ENCODE measurements at places on chromosomes 1 and 21. TPM values are rescaled to one million over a fixed set of nuclear protein-coding genes. Genes with fewer than 3 reads are reported as not detected.

- no peak overlapping the region for H3K4me3 ChIP-seq
- H3K36me3 ChIP-seq = no peaks in the 10 kb centered on the region
- H3K27ac ChIP-seq = no peak overlapping the region
- H3K27me3 ChIP-seq = no peaks in the 10 kb centered on the region
- no peaks in the 10 kb centered on the region for H3K4me1 ChIP-seq
These were observed 21.6 kb upstream of the PCP4 start for GRCh38 chr21:39845571-39846130.

GRCh38 chr1:108785880-108786279 lies 39.4 kb downstream of the STXBP3 start:
- DNase-seq = no peak
- H3K27ac ChIP-seq = no peak overlapping the region
- H3K27me3 ChIP-seq = no peaks in the 10 kb centered on the region
- no peaks in the 10 kb centered on the region for H3K36me3 ChIP-seq

- no peaks in the 10 kb centered on the region for H3K27me3 ChIP-seq
- H3K36me3 ChIP-seq = no peaks in the 10 kb centered on the region
- H3K4me3 ChIP-seq = peak overlapping the region; percentile 75
- no peak for DNase-seq
- peak overlapping the region; percentile 88 for H3K27ac ChIP-seq
- H3K4me1 ChIP-seq = peaks cover 39% of the 10 kb centered on the region
These were observed 1.0 kb downstream of the C1orf198 start for GRCh38 chr1:230867101-230867902.

DNA sequence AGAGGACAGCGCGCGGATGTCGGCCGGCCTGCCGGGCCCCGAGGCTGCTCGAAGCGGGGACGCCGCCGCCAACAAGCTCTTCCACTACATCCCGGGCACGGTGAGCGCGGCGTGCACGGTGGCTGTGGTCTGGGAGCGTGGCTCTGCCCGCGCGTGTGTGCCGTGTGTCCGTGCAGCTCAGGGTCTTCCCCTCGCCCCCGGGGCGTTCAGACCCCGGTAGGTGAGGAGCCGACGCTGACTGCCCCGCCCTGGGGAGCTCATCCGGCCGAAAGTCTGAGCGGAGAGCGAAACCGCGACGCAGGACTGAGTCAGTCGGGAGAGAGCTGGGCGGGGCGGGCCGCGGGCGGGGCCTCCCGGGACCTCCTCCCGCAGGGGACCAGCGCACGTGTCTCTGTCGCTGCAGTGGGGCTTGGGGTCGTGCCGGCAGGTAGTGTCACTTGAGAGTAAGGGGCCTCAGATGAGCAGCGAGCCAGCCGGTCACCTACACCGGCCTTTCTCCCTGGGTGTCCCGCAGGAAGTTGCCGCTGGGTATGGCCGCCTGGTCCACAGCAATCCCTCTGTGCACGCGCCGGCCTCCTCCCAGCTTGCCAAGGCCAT lies 520 bp downstream of the PLEKHN1 start:
- H3K27ac ChIP-seq = peak overlapping the region; percentile 78
- peaks cover 35% of the 10 kb centered on the region for H3K27me3 ChIP-seq
- DNase-seq = peak; percentile 85
- peak overlapping the region; percentile 69 for H3K4me3 ChIP-seq
- no peaks in the 10 kb centered on the region for H3K36me3 ChIP-seq
- H3K4me1 ChIP-seq = peaks cover 12% of the 10 kb centered on the region

- no peak for DNase-seq
- no peaks in the 10 kb centered on the region for H3K36me3 ChIP-seq
- peaks cover 16% of the 10 kb centered on the region for H3K4me1 ChIP-seq
- H3K27ac ChIP-seq = peak overlapping the region; percentile 80
- H3K4me3 ChIP-seq = peak overlapping the region; percentile 74
These were observed 543 bp downstream of the TMEM9 start for GRCh38 chr1:201153474-201154388.

GRCh38 chr1:232327899-232328298 lies 302.0 kb downstream of the SIPA1L2 start:
- no peaks in the 10 kb centered on the region for H3K4me1 ChIP-seq
- H3K27ac ChIP-seq = no peak overlapping the region
- H3K36me3 ChIP-seq = no peaks in the 10 kb centered on the region

DNA sequence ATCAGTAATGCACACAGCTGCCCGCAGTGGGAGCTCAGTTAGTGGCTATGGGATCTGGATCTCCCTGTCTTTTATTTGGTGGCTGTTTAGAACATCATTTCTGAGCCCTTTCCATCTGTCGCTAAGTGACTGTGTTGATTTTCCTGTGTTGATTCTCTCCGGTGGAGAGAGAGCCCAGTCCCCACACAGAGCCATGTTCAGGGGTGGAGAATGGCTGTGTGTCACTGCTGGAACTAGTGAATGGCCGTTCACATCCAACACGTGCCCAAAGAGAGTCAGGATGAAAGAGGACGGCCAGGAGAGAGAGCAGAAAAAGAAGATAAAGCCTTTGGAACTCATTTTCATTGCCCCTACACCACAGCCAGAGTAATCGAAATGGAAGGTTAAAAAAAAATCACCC lies 76.2 kb downstream of the FBXO2 start:
- no peak overlapping the region for H3K4me3 ChIP-seq
- H3K27me3 ChIP-seq = peaks cover 21% of the 10 kb centered on the region
- H3K27ac ChIP-seq = no peak overlapping the region
- no peaks in the 10 kb centered on the region for H3K36me3 ChIP-seq

DNA sequence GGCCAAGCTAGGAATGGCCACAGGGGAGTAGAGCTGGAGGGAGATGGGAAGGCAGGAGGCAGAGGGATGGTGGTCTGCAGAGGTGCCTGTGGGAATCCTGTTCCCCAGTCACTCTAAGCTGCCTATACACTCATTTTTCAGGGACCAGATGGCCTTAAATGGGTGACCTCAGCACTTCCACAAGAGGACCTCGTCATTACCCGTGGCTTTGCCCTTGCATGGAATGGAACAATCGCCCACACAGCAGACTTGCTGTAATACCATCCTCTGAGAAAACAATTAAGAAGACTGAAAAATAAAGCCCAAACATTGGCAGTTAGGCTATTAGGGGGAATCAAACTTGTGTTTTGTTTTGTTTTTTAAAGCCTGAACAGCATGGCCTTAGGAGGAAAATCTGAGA lies 12.9 kb upstream of the TNN start:
- H3K27me3 ChIP-seq = no peaks in the 10 kb centered on the region
- DNase-seq = no peak
- H3K4me3 ChIP-seq = no peak overlapping the region

DNA sequence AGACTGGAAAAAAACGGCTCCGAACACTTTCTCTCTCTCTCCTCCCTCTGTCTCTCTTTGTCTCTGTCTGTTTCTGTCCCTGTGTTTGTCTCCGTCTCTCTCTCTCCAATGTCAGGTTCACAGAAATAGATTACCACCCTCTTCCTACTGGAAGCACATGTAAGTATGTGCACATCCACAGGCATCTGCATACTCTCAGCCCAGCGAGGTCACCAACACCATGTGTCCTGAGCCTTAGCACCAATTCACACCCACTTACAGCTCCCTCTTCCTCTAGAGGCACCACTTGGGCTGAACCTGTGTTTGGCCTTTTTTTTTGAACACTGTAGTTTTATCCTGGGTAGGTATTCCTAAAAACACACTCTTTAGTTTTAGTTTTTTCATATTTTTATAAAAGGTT lies 130.5 kb downstream of the ETS2 start:
- no peaks in the 10 kb centered on the region for H3K27me3 ChIP-seq
- DNase-seq = no peak
- H3K4me3 ChIP-seq = no peak overlapping the region
- H3K36me3 ChIP-seq = no peaks in the 10 kb centered on the region
- no peak overlapping the region for H3K27ac ChIP-seq
- no peaks in the 10 kb centered on the region for H3K4me1 ChIP-seq

The KCNA3 gene
- 2.9 TPM for total RNA-seq

The RNF187 gene
- total RNA-seq = 28.8 TPM

The PPIAL4G gene
- total RNA-seq = not detected

The OR2L5 gene
- total RNA-seq = not detected

The PDC gene
- total RNA-seq = not detected

The TTLL7 gene
- total RNA-seq = 9.5 TPM

The LCA5L gene
- total RNA-seq = 0.79 TPM

The PTPN14 gene
- 6.8 TPM for total RNA-seq

Measured in transverse colon (tissue), 4 donors.